ENCODE measurements at places on chromosomes 6 and 20. TPM values are rescaled to one million over a fixed set of nuclear protein-coding genes. Genes with fewer than 3 reads are reported as not detected.

DLK2 gene
- total RNA-seq, result not detected

TBX18 gene
- total RNA-seq, result 2.5 TPM

EEF1A2 gene
- total RNA-seq, result 4.6 TPM

MAN1A1 gene
- total RNA-seq, result 143 TPM

CDH22 gene
- 0.55 TPM for total RNA-seq

KHDC1 gene
- total RNA-seq, result 1.8 TPM

KCNQ5 gene
- 0.49 TPM for total RNA-seq

DNA sequence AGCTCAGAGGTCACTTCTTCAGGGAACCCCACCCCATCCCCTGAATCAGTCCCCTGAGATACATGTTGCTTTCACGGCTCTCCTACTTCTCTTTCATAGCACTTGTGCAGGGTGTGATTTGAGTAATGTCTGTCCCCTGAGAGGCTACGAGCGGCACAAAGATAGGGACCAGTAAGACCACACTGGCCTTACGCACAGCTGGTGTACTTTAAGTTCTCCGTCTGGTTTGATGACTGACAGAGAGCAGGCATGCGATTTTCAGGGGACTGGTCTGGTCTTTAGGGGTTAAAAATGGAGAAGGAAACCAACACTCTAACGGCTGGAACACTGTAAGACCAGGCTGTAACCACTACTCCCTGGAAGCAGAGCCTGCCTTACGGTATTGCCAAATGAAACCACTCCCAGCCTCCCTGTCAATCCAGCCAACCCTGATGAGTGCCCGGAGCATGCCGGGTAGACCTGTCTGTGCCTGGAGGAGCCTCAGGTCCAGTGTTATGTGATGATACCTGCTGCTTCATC, 47.1 kb downstream of the ELMO2 start:
- no peak for DNase-seq

DNA sequence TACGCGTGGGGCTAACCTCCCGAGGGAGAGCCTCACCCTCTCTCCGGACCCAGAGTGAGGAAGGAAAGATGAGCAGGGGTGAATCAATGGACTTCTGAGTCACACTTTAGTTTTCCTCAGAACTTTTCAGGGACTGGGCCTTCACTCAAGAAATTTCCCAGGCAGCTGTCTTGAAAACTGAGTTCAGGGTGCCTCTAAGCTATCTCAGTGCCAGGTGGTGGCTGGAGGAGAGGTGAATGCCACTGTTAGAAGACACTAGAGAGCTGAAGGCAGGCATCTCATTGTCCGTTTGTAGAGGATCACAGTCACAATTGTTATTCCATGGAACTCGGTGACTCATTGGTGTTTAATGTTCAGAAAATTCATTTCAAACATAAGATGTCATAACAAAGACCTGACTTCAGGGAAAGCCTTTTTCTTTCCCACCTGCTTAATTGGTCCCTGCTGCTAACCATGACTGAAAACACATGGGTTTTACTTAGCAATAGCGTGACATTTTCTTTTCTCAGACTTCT, 5.3 kb upstream of the SERPINB6 start:
- no peak for DNase-seq

- no peak for DNase-seq
Measured at GRCh38 chr6:159395609-159396008, 226.4 kb downstream of the FNDC1 start.

- DNase-seq, result no peak
Measured at GRCh38 chr6:167118839-167119238, 4.1 kb upstream of the CCR6 start.

DNA sequence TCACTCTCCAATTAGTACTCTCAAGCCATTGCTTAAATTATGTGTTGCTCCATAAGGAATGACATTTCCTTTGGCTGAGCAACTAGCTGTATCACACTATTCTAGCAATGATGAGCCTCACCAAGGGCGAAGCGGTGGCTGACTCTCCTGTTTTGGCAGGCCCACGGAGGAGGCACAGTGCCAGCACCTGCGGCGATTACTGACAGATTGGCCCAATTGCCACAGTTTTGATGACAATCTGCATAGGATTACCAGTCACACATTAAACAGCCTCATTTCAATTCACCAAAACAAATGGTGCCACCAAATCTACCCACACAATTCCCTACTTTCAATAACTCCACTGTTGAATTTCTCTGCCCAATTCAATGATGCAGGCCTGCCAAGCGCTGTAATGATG, 286.9 kb downstream of the PTPRK start:
- DNase-seq, result no peak

GRCh38 chr6:11744753-11745152, 33.9 kb downstream of the ADTRP start:
- DNase-seq, result peak; percentile 92

GRCh38 chr20:38804221-38804620, 1.3 kb upstream of the PPP1R16B start:
- DNase-seq, result no peak

DNA sequence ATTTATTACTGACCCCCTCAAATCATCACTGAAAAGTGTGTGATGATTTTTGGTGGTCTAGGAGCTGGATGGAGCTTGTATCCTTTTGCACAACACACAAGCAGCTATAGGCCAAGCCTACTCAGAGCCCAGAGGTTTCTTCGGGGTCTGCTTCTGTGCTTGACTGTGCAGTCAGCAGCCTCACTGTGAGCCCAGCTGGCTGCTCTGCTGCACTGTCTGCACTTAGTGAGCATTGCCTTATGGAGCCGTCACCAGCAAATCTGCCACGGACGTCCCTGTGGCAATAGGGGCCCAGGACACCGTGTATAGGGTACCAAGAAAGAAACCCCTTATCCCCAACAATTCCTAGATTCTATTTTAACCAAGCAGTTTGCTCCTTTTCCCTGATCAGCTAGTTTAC, 38.6 kb upstream of the GMPR start:
- DNase-seq, result no peak

GRCh38 chr6:37308069-37308815, 45.5 kb upstream of the RNF8 start:
- no peak for DNase-seq

- no peak for DNase-seq
Measured at GRCh38 chr6:121794630-121795029, 359.2 kb downstream of the GJA1 start.

DNA sequence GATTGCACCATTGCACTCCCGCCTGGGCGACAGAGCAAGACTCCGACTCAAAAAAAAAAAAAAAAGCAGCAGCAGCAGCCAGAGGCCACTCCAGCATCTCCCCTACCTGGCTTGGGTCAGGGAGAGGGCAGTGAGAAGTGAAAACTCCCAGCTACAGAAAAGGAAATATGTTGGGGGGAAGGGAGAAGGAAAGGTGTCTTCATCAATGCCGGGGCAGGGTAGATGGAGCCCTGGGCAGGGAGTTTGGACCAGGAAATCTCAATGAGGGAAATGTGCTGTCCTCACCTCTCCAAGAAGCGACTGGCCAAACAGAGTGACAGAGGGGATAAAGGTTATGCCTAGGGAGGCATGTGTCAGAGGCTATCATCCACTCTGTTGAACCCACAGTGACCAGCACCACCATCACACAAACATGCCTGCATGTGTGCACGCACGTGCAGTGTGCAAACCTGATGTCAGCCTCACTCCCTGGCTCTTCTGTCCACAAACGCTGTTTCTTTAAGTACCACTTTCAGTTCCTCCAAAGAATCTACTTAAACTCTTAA, 887 bp upstream of the AIF1 start:
- no peak for DNase-seq

GRCh38 chr6:79042088-79042798, 35.8 kb downstream of the PHIP start:
- no peak for DNase-seq

GRCh38 chr6:143542888-143543287, 31.4 kb upstream of the FUCA2 start:
- no peak for DNase-seq

GRCh38 chr6:161444464-161444863, 170.6 kb upstream of the AGPAT4 start:
- DNase-seq, result no peak

DNA sequence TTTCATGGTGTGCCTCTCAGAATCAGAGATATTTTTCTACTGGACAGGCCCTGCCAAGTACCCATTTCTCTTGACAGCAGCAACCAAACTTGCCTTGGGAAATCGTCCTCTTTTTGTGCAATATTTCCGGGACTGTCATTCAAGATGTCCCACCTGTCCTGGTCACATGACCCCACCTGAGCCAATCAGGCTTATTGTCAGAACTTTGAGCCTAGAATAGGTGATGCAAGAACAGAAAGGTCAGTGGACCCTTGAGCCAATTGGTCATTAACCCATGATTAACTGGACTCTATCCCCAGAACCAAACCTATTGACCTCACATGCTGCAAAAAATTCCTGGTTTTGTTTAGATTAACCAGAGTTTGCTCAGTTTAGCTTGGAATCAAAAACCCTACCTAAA, 108.3 kb upstream of the TOP1 start:
- DNase-seq, result no peak

DNA sequence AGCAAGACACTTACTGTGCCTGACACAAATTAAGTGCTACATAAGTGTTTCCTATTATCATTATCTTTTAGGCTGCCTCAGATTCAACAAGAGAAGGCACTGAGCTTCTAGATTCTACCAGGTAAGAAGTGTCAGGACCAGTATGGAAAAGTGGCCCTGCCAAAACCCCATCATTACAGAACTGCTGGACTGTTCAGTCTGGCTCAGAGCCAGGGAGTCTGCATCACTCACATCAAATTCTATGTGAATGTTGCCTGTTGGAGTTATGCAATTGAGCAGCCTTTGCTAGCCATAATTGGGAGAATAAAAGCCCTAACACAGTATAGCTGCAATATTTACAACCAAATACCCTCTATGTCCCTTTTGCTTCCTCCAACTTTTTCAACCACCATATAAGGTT, 70.9 kb downstream of the ATG5 start:
- no peak for DNase-seq

DNA sequence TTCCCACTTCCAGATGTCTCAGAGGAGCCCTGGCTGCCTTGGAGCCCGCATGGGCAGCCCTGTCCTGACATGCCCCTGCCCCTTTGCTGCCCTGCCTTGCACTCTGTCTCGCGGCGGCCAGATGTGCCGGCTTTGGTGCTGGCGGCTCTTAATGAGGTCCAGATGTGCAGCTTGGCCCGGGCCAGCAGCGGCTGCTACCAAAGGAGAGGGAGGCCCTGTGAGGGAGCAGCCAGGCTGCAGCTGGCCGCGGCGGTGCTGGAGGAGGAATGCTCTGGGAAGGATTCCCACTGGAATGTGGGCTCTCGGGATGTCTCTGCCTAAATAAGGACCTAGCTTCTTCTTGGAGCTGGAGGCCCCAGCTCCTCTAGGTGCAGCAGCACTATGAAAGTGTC, 72.4 kb downstream of the FGD2 start:
- peak; percentile 94 for DNase-seq

GRCh38 chr6:151196555-151196954, 43.2 kb upstream of the AKAP12 start:
- peak; percentile 89 for DNase-seq

DNA sequence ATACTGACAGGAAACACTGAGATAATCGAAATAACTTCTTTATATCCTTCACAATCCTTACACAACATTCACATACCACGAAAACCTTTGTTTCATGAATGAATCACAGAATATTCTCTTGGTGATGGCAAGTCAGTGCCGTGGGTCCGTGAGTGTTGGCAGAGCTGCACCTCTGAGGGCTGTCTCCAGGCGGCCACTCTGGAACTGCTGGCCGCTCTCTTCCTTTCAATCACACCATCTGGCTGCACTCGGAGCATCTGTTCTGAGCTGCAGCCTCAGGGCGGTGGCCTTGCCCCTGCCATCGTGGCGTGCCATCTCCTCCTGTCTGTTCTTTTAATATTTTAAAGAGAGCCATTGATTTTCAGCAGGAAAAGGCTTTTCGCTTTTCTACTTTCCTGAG, 129.4 kb upstream of the AFDN start:
- DNase-seq, result no peak

DNA sequence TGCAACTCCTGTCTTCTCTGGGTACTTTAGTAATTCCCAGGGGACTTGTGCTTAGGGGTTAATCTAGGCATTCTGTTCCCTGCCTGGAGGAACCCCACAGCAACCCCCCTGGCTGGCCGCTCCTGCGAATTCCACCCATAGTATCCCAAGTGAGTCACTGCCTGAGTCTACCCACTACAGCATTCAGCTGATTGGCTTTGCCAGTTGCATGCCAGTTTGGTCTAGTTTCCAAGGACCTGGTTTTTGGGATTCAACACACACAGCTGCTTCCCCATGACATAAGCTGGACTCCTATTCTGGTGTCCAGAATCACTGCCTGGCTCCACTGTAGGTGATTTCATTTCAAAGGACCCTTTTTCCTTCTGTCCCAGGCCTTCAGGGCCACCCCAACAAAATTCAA, 40.3 kb downstream of the PLCG1 start:
- no peak for DNase-seq

DNA sequence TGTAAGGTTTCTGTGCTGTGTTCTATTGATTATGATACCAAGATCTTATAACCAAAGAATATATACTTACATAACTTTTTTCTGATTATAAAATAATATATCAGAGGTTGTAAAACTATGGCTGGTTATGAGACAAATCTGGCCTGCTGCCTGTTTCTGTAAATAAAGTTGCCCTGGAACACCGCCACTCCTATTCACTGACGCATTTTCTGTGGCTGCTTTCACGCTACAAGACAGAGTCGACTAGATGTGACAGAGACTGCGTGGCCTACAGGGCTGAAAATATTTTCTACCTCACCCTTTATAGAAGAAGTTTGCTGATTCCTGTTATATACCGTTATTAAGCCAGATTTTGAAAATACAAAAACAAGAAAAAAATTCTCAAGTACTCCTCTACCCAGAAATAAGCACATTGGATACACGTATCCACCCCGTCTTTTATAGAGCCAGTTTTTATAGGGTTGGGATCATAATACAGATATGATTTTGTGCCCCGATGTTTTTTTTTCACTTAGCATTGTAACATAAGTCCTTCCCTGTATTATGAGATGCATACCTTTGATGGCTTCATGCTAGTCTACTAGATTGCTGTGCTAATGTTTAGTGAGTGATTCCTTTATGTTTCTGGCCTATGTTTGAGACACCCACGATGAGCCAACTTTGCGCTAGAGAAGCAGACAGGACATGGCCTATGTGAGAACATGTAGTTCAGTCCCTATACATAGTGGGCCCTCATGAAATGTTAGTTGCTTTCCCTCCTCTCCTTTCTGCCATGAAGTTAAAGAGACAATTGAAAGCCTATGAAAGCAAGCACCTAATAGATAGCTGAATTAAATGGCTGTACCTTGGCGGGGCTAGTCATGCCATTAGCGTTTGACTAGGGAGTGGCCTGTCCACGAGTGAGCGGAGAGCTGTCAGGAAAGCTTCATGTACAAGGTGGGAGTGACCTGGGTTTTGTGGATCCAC, 98.1 kb upstream of the KCNK16 start:
- peak; percentile 87 for DNase-seq

- no peak for DNase-seq
Measured at GRCh38 chr20:46331611-46332361, 23.5 kb upstream of the CDH22 start.
